Activated T-helper 1 cell treated with anti-CD3 and anti-CD28 coated beads, Interleukin-2, amount 50 U/mL, for 16 hours (primary cell): ENCODE measurements at places on chromosomes 5 and 9.

DNA sequence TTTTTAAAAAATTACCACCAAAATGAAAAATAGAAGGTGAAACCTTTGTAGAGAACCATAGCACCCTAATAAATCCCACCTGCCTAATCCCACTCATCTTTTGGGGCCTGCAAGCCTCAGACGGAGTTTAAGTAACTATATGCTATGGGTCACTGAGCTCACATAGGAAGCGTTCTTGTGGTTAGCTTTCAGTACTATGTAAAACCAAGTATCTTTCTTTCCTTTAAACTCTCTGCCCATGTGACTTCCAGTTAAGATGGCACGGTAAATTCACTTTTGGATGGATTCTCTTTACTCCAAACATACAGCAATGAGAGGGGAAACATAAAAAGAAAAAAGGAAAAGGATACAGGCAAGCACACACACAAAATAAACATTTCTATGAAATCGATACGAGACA is 50.9 kb downstream of the FANCC start:
- no peak for DNase-seq

DNA sequence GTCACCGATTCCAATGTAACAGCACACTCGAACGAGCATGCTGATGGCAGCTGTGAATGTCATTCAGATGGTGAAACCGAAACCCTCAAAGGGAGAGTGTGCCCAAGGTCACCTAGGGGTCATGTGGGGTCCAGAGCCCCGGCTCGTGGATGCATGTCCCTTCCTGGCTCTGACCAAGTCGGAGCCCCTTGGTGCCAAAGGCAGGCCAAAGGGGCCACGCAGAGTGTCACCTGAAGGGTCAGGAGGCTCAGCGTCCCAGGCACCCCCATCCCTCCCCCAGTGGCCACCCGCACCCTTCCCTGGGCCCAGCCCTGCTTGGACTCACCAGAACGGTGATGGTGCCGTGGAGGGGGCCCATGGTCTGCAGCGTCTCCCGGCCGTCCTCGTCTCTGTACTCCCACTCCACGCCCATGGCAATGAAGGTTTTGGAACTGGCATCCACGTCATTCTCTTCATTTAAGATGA is 69.5 kb downstream of the ZNF354C start:
- no peak for DNase-seq

GRCh38 chr9:116737152-116737546 is 50.0 kb downstream of the TRIM32 start:
- DNase-seq, result no peak

DNA sequence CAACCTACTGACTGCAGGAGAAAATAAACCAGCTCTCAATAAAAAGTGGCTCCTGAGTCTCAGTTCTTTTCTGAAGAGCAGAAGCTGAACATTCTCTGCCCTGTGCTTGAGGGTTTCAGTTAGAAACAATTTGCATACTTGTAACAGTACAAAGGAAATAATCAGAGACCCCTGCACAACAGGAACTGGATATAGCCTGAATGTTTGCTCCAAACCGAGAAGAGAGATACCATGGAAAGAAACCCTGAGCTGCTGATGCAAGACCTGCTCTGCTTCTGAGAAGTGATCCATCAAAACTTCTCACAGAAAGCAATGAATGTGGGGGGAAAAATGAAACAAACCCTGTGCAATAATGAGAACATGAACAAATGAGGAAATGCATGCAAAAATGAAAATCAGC is 592.9 kb downstream of the SEMA5A start:
- DNase-seq, result no peak

- no peak for DNase-seq
Measured at GRCh38 chr9:105832096-105832710, 137.9 kb downstream of the TMEM38B start.

- DNase-seq, result no peak
Measured at GRCh38 chr9:134344068-134344799, 18.0 kb downstream of the RXRA start.

- no peak for DNase-seq
Measured at GRCh38 chr9:84123648-84124406, 143.2 kb downstream of the RMI1 start.

- DNase-seq, result no peak
Measured at GRCh38 chr5:139758510-139759075, 37.0 kb upstream of the PSD2 start.

DNA sequence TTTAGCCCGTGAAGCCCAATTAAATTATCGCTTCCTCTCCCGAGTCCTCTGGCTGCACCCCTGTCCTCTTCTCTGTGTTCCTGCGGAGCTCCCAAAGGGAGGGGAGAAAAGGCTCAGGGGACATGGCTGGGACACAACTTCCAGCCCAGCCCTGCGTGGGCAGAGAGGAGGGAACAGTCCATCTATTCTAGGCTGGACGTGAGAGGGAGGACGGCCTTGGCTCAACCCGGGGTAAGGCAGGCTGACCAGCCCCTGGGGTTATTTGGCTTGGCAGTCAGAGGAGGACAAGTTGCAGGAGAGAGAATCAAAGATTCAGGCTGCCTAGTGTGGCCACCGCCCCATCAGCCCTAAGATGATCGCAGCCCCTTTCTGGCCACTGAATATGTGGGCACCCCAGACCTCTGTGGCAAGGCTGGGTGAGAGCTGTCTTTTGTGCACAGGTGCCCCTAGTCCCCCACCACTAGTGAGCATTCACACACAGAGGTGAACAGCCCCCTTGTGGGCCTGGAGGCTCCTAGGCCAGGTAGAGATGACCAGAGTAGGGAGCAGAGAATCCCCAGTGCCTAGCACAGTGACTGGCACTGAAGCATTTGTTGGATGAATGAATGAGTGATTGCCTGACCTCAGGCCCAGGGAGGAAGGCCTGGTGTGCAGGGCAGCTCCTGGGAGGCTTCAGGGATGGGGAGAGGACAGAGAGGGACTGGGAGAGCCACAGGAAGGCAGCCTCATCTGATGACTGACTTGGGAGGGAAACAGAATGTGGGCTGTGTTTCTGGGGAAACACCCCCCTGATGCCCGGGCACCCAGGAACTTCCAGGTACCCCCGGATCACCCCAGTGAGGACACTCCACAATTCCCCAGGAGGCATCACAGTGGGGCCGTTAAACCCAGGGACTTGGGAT is 133.9 kb downstream of the C9orf50 start:
- DNase-seq, result no peak

DNA sequence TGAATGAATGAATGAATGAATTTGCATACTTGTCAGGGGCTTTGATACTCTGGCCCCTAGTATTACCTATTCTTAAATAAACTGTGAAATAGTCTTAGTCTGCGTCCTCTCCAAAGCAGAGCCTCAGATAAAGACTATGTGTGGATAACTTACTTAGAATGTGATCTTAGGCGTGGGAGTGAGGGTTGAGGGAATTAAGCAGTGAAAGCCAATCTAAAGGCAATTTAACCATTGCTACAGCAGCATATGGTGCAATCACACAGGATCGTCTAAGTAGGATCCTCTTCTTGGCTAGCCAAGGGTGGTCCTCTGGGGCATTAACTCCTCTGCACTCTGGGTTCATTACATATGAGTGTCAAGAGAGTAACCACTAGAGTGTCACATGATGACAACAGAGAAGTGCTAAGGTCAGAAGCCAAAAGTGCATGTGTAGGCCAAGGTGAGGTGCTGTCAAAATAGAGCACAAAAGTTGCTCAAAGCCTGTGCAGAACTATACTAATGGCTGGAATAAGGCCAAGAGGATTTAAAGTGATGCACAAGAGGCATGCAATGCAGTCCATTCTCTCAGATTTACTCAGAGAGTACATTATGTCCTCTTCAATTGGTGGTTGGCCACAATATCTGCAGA is 274.4 kb upstream of the SEMA6A start:
- DNase-seq, result no peak

DNA sequence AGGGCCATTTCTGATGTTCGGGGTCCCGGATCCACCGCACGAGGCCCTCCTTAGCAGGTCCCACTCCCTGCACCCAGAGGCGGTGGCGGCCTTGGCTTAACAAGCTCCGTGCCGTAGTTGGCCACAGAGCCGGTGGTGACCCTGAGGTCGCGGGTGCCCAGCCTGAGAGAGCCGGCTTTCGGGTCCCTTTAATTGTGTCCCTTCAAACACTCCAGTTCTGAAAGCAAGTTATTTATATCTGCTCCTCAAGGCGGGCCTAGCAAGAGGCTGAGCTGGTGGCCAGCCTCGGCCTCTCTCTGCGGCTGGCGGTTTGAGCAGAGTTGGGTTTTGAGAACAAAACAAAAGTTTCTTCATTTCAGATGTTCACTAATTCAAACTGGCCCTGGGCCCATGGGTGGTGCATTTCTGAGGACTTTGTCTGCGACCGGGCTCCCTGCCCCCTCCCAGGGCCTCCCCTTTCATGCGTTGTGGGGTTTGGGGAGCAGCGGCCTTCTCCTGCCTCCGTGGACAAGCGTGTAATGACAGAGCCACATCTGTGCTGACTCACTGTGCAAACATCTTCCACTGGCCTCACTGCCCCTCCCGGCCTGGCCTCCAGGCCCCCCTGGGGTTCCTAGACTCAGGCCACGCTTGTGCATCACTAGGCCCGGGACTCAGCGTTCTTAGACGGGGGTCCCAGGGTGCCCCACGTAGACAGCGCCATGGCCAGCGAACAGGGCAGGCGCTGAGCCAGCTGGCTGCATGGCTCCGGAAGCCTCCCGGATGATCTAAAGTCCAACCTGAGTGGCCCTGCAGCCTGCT is 49.4 kb upstream of the COL5A1 start:
- DNase-seq, result no peak

DNA sequence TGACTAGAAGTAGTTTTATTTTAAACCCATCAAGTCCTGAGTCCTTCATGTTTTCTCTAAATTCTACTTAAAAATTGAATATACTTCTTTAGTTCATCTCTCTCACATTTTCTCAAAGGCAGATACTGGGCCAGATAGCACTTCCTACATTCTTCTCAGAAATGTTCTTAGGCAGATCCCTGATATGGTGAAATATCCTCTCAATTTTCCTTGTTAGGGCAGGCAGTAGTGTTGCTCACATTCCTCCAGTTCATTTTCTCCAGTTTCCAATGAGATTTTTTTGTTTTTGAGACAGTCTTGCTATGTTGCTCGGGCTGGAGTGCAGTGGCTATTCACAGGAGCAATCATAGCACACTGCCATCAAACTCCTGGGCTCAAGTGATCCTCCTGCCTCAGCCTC is 5.7 kb downstream of the GCNT1 start:
- DNase-seq, result no peak

DNA sequence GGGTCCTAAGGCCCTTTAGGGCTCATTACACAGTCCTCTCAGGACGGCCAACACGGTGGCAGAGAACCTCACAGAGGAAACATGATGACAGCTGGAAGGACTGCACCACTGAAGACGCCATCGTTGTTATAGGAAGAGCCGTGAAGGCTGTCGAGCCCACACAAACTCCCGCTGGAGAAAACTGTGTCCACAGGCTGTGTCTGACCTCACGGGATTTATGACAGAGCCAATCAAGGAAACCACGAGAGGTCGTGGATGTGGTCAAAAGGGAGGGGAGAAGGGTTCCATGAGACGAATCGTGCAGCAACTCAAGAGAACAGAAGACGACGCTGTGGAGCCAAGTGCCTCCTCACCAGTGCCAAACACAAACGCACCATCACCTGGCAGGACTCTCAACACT is 12.2 kb downstream of the QSOX2 start:
- no peak for DNase-seq

DNA sequence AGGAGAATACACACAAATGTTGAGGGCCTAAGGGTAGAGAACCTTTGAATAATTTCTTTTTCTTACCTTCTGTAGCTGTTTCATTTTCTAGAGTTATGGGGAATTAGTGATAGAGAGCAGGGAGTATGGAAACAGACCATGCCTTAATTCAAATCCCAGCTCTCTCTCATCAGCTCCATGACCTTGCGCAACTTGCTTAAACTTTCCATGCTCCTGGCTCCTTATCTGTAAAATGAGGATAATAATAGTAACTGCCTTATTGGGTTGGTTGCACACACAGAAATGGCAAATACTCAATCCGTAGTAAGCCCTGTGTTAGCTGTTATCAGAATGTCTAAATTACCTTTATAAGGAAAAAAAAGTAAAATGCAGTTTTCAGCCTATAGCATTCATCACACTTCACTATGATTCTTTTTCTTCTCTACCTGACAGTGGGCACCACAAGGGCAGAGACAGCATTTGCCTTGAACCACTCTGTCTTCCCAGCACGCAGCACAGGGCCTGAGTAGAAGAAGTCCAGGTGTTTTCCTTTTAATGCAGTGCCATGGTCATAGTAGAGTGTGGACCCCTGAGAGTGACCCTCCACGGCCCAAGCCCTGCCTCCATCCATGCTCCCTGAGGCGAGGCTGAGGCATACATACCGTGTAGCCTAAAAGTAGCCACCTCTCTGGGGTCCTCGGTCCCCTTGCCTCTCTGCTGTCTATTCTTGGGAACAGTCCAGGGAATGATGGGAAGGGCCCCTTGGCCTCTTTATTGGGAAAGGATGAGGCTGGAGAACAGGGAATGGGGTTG is 17.4 kb downstream of the C5orf15 start:
- DNase-seq, result no peak

DNA sequence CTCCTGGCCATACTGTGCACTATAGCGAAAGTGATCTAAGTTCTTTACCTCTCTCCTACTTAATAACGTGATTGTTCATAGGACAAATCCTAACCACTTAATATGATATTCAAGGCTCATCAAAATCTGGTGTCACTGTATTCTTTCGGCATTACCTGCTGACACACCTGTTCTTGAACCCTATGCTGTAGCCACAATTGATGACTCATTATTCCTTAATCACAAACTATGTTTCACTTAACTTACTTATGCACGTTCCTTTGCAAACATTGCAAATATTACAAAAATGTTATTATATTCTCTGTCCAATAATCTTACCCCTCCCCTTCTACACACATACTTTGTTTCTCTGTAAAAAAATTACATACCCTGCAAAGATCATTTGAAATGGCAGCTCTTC is 158.1 kb upstream of the ADRA1B start:
- no peak for DNase-seq

GRCh38 chr5:144024545-144024944 is 145.9 kb downstream of the YIPF5 start:
- no peak for DNase-seq

GRCh38 chr9:93194641-93195040 is 10.7 kb downstream of the WNK2 start:
- DNase-seq, result no peak

GRCh38 chr9:129561594-129562281 is 59.2 kb downstream of the C9orf50 start:
- DNase-seq, result no peak

DNA sequence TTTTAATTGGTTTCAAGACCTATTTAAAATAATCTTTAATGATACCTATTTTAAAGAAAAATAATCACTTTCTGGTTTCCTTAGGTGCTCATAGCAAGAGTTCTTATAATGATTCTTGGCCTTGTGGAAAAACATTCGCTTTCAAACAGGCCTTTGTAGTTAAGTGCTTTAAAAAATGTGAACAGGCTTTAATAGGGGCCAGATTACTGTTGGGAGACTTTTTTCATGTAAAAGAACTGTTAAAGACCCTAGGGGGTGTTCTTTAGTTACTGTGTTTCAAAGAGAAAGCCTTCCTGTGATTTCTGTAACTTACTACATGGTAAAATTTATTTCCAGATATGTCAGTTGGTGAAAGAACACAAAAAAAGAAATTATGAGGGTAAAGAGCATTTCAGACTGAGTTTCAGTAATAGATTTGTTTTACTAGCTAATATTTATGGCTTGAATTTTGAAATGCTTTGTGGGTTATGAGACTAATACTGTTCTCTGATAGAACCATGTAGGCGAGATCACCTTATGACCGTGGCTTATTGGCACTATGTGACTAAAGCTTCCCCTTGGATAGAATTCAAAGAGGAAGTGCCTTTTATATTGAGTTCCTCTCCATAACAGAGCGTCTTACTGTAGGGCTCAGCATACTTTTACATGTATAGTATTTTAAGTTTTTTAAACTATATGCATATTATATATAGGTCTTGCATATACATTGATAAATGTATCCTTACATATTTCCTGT is 70.7 kb downstream of the CSNK1G3 start:
- DNase-seq, result no peak

- DNase-seq, result no peak
Measured at GRCh38 chr5:93891491-93892480, 150.4 kb upstream of the POU5F2 start.
